ENCODE measurements at places on chromosomes 5 and 9.

DNA sequence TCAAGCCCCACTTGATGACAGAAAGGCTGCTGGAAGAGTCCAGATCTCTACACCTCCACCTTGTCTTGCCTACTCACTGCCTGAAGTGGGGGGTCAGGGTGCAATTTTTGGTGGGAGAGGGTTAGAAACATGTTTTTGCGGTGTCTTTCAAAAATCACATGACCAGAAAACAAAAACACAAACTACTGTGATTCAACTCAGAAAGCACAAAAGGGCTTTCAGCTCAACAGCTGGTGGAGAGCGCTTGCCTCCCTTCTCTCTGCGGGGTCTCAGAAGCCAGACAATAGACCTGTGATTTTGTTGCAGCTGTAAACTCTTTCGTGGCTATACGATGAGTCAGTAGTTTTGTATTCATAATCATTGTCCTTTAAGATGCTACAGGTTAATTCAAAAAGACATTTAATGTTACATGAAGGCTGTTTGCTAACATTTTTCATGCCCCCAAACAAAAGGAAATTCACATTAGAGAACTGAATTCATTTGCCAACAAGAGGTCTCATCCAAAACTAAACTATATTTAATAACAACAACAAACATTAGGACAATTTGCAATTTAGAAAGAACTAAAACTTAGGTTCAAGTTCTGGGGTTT lies 172.6 kb upstream of the RAI14 start:
- DNase-seq = no peak

DNA sequence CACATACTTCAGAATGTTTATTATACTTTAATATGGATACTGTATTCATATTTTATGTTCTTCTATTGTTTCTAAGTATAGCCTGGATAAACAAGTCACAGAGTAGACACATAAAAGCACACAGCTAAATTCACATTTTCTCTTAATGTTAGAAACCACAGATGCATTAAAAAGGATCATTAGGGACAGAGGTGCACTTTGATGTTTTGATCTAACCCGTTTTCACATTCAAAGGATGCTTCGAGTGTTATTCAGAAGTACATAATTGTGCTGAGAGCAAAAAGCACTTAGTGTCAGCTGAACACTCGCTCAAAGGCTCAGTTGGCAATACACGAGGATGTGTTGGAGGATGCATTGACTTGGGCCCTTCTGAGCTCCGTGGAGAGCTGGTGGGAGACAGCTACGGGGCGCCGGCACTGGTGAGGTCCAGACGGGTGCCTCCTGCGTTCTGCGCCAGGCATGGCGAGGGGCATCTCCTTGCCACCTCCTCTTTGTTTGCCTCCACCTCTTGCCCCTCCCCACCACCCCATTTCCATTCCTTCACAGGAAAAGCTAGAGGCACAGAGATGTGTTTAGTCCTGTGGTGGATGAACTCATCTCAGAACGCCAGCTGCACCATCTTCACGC lies 35.5 kb downstream of the MED10 start:
- DNase-seq = no peak

DNA sequence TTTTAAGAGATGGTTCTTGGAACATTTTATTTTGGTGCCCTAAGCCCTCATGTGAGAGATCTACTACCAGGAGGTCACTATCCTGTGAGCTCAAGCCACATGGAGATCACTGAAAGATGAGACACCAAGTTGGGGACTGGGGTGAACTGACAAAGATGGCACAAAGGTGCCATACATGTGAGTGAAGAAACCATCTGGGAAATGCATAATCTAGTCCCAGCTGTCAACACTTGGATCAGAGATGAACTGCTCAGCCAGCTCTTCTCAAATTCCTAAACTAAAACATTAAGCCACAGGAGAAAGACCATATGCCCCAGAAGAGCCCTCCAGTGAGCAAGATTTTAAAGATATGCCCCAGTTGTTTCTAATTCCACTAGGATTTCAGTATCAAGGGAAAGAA lies 22.2 kb upstream of the MYOT start:
- no peak for DNase-seq

DNA sequence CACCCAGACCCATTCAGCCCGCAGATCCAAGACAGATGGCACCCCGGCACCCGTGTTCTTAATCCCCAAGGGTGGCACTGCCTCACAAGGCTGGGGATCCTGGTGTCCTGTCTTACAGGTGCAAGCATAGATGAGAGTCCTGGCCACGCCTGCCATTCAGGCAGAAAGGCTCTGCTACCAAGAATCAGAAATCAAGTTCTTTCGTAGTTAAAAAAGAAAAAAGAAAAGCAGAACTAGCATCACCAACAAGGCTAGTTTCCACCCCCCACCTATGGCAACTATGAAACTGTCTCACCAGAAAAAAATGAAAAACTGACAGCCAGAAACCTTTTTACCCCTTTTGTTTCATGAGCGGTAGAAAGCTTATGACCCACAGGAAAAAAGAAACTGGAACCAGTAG lies 170.4 kb downstream of the SYK start:
- DNase-seq = no peak

DNA sequence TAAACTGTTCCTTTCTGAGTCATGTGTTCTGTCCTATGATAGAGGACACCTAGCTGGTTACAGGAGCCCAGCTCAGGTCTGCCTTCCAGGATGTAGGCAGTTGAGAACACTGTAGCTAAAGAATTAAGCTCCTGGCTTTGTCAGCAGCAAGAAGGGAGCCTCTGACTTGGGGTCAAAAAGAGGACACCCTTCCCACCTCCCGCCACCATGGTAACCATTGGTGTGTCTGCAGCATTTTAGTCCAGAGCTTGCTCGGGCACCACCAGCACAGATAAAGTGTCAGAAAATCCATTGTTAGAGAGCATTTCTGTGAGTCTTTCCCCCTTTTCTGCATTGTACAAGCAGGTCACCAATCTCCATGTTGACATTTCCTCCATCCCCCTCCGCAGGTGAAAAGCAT lies 181.7 kb downstream of the DOCK8 start:
- DNase-seq = no peak

GRCh38 chr5:122730037-122730436 lies 44.8 kb upstream of the SNX2 start:
- no peak for DNase-seq

GRCh38 chr9:96515621-96516470 lies 65.9 kb downstream of the HABP4 start:
- no peak for DNase-seq

- no peak for DNase-seq
Observed at GRCh38 chr5:5678909-5679308, 256.4 kb downstream of the ICE1 start.

DNA sequence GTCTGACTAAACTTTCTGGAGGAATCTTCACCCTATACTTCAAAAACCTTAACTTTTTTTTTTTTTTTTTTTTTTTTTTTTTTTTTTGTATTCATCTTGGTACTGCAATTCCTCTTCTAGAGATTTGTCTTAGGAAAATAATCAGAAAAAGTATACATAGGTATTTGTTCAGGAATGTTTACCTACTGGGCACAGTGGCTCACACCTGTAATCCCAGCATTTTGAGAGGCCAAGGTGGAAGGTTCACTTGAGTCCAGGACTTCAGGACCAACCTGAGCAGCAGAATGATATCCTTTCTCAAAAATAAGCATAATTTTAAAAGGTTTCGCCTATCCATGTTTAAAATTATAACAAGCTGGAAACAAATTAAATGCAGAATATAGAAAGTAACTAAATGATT lies 33.3 kb upstream of the NREP start:
- DNase-seq = no peak

GRCh38 chr9:87471746-87472145 lies 25.9 kb upstream of the DAPK1 start:
- no peak for DNase-seq

DNA sequence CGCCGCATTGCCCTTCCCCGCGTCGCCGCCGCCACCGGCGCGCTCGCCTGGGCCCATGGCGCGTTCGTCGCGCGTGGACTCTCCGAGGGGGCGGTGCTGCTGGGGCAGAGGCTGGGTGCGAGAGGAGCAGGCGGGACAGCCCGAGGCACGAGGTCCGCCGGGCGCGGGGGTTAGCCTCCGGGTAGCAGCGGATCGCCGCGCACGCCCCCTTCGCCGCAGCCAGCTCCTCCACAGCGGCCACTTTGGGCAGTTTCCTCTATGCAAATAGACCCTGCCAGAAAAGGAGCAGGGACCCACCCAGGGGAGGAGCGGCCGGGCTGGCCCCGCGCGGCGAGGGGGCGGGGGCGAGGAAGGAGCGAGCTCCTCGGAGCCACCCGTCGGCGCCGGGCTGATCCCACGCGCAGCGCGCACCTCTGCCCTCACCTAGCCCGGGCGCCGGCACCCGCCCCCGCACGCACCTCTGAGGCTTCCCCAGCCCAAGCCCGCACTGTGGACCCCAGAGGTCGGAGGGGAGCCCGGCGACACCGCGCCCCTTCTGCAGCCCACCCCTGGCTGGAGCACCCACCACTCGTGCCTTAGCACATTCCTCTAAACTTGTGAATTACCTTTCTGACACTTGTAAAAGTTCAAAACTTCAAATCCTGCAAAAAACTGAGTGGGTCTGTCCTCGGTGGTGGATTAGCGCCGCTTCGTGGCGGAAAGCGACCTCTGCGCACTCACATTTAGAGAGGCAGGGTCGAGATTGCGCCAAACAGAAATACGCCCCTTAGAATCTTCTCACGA lies at the start of gene COL23A1:
Gene COL23A1, minus strand, starts transcription at position 253 of the 783 bp plus-strand sequence.
- no peak for DNase-seq

- no peak for DNase-seq
Observed at GRCh38 chr9:126423142-126423915, 96.7 kb downstream of the MVB12B start.

DNA sequence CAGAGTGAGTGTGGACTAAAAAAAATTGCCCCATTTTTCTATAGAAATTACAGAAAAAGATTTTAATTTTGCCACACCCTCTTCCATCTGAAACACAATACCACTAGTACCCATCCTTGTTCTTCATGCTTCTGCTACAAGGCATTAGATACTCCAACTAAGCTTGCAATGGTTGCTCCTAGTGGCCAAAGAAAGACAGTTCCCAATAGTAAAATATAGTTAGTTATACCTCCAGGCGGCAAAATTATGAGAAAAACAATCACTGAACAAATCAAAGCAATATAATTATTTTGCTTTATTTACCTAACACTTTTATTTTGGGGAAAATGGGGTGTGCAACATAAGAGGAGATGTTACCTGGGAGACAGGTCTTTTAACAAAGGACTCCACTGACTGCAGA lies 101.2 kb downstream of the RAPGEF6 start:
- no peak for DNase-seq

DNA sequence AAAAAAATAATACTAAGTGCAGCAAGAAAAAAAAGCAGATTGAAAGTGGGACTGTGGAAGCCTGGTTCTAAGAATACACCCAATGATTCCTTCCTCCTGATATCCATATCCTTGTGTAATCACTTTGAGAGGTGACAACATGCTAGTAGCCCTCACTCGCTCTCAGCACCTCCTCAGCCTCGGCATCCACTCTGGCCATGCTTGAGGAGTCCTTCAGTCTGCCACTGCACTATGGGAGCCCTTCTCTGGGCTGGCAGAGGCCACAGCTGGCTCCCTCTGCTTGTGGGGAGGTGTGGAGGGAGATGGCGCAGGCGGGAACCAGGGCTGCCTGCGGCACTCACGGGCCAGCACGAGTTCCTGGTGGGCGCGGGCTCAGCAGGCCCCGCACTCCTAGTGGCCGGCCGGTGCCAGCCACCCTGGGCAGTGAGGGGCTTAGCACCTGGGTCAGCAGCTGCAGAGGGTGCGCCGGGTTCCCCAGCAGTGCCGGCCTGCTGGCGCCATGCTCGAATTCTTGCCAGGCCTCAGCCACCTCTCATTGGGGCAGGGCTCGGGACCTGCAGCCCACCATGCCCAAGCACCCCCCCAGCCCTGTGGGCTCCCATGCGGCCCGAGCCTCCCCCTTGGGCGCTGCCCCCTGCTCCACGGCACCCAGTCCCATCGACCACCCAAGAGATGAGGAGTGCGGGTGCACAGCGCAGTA lies 24.5 kb upstream of the SELENOP start:
- no peak for DNase-seq

Measured in stimulated activated CD4-positive, alpha-beta T cell treated with anti-CD3 and anti-CD28 coated beads, Interleukin-1b, Interleukin-23, amount 100 ng/mL, for 24 hours (primary cell).